ENCODE measurements at places on chromosomes 2 and 18.

DNA sequence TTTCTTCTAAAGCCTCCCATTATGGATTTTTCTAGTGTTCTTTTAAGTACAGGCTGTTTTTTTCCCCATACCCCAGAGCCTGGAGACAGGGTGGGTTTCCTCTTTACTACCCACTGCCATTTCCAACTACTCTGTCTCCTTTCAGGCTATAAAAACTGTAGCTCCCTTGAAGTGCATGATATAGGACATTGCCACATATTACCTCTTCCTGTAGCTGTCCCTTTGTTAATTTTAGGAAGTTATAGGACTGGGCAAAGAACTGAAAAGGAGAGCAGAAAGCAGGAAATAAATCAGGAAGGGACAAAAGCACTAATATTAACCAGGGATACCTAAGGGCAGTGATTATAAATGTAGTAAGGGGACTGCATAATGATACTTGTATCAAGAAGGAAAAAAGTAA, 54.1 kb downstream of the VIL1 start:
- DNase-seq: no peak

- DNase-seq: no peak
Observed at GRCh38 chr2:64537991-64538390, 13.9 kb downstream of the AFTPH start.

GRCh38 chr2:50480507-50480906, 551.4 kb downstream of the NRXN1 start:
- DNase-seq: no peak

DNA sequence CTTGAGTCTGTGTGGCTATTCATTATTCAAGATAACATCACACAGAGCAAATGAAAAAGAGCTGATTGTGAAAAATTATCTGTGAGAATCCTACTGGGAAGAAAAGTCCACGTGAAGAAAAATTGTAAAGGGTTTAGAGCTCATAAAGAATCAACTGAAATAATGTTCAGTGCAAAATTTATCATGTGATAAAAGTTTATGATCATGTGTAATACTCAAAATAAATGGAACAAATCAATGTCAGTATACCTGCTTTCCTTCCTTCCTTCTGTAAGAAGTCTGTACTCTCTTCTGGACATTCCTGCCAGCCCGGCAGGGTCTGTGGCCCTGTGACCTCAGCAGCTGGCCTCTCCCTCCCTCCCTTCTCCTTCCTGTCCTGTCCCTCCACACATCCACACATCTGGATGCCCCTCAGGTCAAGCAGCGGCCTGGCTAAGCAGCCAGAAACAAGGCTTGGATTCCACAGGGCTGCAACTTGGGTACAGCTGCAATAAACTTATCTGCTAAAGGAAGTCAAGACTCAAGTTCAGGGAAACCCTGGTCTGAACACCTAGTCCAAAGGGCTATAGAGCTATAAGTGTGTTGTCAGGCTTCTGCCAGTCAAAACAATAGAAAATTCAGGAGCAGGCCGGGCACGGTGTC, 172.1 kb downstream of the MREG start:
- no peak for DNase-seq

DNA sequence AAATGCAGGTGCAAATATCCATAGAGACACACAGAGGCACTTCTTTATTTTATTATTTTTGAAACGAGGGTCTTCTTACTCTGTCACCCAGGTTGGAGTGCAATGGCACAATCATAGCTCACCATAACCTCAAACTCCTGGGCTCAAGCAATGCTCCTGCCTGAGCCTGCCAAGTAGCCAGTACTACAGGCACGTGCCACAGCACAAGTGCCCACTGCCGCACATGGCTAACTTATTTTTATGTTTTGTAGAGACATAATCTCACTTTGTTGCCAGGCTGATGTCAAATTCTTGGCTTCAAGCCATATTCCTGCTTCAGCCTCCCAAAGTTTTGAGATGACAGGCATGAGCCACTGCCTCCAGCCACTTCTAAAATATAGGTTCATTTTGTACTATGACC, 537.6 kb downstream of the THSD7B start:
- no peak for DNase-seq

DNA sequence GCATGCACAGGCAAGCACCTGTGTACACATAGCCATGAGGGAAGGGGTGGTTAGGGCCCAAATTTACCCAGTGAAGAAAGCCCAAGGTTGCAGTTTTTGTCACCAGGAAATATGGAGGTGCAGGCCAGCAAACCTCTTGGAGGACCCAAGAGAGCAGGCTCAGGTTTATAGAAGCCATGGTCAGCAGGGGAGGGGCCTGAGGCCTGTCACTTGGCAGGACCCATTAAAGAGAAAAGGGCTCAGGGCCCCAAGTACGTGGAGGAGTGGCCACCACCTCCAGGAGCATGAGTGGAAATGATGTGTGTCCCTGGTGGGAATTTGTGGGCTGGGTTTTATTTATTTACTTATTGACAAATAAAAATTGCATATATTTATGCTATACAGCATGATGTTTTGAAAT, 192.9 kb downstream of the HAUS1 start:
- DNase-seq: no peak

DNA sequence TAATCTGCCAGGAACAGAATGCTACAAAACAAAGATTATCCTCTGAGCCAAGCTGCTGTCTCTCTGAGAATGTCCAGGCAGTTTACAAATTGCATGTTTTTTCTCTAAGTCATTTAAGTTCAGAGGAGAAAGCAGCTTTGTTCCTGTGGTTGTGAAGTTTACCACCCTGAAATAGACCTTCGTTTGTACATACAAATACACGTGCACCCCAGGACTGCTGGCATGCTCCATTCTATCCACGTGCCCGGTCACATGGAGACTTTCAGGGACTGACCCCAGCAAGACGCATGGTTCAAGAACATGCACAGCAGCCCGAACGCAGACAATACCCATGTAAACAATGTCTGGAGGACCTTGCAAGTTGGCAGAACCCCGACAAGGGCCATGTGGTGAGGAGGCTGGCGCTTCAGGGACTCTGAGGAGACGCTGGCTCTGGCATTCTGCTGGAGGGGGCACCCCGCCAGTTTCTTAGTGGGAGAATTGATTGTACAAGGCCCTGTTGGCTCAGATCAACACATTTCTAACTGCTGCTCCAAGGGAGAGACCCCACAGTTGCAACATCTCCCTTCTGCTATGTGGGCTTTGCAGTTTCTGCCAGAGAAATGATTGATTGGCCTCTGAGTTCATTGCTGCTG, 33.3 kb downstream of the FAM178B start:
- no peak for DNase-seq

DNA sequence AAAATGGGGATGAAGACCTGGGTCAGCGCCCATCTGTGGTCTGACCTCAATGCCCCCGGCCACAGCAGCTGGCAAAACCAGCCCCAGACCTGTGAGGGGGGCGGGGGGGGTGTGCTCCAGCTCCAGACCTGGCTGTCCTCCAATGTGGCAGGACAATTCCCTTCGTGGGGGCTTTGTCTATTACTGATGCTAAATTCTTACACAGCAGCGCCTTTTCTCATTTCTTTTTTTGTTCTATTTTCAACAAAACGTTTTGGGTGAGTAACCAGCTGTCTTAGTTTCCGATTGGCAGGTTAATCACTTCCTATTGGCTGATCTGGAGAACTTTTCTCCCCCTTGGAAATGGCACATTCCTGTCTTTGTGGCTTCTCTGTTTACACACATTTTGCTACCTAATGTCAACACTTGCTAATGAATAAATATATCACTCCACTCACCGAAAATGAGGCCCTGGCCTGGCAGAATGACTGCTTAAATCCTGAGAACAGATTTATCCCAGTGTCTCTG, 4.4 kb downstream of the SMAD7 start:
- DNase-seq: no peak

DNA sequence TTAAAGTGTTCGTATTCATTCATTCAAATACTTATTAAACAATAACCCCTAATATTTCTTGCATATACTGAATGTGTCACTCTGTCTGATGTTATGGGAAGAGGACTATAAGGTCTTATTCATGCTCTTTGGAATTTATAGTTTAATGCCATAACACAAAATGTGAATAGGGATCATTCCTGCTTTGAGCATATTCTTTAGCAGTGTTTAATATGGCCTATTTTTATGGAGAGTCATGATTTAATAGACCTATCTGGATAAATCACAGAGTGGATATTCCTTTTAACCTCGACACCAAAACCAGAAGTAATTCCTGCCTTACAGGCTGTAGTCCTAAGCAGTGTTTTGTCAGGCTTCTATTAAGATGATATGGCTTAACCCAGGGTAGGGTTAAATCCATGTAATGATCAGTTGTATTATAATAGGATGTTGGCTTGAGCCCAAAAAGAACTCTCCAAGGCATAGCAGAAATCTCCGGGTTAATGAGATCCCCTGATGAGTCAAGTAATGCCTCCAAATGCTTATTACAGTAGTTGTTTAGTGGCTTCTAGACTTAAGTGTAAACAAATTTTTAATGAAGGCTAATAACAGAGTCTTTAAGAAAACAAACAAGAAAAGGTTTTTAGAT, 54.3 kb downstream of the GULP1 start:
- DNase-seq: no peak

Measured in neuronal stem cell (in vitro differentiated cells).